ENCODE measurements at places on chromosomes 4 and X.

DNA sequence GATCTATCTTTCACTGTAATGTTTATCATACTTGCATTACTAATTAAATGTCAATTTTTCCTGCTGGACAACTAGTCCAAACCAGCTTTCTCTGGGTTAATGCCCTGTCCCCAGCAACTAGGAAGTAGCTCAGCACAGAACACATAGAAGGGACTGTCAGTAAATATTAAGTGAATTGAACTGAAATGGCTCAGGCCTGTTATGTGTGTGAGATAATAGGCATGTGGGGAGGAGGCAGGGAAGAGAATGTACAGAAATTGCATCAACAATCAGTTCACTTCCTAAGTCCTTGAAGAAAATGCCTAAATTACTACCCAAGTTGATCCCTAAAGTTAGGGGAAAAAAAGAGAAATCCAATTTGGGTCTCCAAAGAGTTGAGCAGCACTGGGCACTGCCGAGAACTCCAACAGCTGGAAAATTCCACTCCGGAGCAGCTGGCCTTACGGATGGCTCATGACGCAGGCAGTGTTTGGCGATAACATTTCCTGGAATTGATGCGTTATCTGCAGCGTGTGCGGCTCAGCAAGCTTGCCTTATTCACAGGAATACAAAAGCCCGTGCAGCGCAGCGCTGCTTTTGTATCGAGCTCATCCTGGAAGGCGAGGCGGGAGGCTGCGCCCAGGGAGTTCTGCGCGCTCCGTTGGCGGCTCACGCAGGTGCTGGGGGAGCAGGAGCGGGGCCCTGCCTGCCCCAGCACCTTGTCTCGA is 297.3 kb upstream of the LCORL start:
- DNase-seq: no peak

DNA sequence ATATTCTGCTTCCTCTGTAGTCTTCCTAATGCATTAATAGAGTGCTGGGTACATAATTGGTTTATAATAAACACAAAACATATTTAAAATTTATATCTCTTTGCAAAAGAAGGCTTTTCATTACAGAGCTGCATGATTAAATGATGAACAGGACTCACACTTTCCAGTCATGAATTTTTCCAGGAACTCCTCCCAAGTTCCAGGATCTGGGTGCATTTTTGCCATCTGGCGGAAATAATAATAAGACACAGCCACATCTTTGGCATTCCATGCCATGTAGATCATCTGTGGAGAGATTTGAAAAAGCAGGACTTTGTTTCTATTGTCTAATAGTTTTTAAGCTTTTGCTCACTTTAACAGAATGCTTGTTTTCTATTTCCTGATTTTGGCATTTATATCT is 40.2 kb upstream of the SULT1B1 start:
- DNase-seq: no peak

DNA sequence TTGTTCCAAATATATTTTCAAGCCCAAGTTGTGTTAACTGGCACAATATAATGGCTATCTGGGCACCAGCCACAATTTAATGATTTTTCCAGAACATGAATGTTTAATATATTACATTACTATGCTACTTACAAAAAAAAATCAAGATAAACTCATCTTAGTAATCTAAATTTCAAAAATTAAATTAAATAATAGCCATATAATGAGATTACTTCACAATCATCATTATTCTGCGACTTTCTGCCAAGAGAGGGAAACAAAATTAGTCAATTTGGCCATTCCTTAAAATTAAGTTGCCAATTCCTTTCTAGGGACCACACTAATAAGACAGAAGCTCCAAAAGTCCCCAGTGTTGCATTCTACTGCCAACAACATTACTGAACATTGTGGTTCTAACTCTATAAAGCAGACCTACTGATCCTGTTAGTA is 7.5 kb downstream of the NEK1 start:
- DNase-seq: no peak

DNA sequence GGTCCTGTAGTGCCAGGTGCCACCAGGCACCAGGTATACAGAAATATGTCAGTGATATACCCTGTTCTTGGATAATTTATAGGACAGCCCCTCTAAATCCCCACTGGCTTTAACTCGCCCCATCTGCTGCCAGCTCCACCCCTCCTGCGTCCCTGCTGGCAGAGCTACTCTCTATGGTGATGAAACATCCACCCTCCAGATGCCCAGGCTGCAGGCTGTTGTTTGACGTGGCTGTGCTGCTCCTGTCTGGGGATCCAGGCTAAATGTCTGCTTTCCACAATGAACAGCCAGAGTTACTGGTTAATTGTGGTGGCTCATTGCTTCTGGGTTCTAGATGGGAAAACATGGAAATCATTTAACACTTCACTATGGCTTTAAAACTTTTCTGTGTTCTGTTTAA is 12.9 kb downstream of the NHSL2 start:
- no peak for DNase-seq

DNA sequence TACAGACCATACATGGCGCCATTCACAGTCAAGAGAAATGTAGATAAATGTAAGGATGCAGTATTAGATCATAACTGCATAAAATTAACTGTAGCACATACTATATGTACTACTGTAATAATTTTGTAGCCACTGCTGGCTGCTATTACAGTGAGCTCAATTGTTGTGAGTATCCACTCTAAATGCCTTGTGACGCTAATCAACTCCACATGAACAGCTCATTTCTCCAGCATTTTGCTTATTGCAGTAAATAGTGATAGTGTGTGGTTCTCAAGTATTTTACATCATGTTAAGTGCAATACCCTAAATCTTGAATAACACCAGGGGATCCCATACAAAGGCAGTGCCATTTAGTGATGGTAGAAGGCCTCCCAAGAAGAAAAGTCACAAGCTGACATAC is 21.2 kb downstream of the FGFBP1 start:
- no peak for DNase-seq

DNA sequence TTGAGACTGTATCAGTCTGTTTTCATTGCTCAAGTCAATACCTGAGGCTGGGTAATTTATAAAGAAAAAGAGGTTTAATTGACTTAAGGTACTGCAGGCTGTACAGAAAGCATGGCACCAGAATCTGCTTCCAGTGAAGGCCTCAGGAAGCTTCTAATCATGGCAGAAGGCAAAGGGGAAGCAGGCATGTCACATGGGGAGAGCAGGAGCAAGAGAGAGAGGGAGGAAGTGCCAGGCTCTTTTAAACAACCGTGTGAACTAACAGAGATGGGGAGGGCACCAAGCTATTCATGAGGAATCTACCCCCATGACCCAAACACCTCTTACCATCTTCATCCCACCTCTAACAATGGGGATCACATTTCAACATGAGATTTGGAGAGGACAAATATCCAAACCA is 7.2 kb upstream of the TMEM131L start:
- DNase-seq: no peak
